Spleen (tissue), 13 donors: ENCODE measurements at places on chromosomes 5 and 9. TPM values are rescaled to one million over a fixed set of nuclear protein-coding genes. Genes with fewer than 3 reads are reported as not detected.

GRCh38 chr5:86542532-86542931 lies 75.2 kb upstream of the COX7C start:
- no peak for DNase-seq

Gene AMBP
- not detected for total RNA-seq

GRCh38 chr9:115209601-115210306 lies 91.8 kb upstream of the TNC start:
- no peak for DNase-seq

GRCh38 chr9:130616451-130616850 lies 37.1 kb downstream of the FUBP3 start:
- DNase-seq: no peak

DNA sequence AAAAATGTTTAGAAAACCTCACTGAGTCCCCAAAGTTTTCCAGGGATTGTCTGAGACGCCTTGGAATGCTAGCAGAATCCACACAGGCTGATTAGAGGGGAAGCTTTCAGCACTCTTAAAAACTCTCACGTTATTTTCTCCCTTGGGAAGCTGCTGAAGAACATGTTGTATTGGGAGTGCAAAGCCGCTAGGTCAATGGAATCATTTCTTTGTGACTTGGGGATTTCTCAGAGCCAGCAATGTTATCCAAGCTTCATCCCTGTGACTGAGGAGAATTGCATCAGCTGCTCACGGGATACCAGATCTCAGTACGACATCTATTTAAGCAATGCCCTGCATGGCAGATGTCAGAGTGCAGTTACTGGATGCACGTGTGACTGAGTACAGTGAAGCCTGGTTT lies 426.4 kb upstream of the MPDZ start:
- DNase-seq: no peak

DNA sequence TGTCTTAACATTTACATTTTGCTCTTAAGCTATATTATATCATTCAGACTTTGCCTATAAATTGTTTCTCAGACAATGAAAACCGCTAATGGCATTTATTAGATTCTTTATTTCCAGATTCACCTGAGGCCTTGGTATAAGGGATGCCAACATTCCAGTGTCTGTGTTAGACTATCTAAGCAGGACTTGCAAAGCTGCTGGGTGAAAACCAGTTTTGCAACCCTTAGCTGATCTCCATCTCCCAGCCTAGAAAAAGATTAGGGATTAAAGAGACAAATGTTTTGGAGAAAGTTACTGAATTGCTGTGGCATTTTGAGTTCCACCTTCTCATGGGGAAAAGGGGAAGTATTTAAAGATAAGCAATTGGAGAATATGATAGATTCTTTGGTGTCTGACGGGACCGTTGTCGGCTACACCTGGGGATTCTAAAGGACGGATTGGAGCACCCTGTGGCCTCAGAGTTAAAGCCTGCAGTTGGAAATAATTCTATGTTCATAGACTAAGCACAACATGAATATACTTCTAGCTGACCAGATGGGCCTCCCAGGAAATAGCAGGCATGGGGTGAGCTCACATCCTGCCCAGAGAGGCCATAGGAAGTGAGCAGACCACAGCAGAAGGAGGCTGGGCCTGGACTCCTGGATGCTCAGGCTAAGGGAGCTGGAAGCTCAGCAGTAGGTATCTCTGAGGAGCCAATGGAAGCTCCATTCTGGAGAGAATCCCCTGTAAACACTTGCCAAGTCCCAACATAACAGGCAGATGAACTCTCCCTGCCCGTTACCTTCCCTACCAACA lies 21.8 kb downstream of the ENTREP1 start:
- DNase-seq: no peak

DNA sequence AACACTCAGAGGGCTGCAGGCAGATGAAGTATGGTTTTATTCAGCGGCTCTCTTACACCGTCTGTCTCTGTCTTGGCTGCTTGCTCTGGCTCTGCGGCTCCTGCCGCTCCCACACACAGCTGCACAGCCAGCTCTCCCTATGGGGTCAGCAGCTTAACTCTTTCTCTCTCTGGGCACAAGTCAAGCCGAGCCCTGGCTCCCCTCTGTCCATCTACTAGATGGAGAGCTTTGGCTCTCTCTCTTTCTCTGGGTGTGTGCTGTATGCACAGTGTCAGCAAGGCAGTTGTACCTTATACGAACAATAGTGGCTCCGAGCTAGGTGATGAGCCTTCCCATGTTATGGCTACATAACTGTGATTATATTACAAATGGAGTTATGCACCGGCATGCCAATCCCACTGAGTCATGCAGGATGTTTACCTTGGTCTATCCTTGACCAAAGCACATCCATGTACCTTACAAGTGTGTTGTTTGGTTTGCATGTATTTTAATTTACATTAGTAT lies 19.3 kb upstream of the PPP2CA start:
- DNase-seq: no peak

DNA sequence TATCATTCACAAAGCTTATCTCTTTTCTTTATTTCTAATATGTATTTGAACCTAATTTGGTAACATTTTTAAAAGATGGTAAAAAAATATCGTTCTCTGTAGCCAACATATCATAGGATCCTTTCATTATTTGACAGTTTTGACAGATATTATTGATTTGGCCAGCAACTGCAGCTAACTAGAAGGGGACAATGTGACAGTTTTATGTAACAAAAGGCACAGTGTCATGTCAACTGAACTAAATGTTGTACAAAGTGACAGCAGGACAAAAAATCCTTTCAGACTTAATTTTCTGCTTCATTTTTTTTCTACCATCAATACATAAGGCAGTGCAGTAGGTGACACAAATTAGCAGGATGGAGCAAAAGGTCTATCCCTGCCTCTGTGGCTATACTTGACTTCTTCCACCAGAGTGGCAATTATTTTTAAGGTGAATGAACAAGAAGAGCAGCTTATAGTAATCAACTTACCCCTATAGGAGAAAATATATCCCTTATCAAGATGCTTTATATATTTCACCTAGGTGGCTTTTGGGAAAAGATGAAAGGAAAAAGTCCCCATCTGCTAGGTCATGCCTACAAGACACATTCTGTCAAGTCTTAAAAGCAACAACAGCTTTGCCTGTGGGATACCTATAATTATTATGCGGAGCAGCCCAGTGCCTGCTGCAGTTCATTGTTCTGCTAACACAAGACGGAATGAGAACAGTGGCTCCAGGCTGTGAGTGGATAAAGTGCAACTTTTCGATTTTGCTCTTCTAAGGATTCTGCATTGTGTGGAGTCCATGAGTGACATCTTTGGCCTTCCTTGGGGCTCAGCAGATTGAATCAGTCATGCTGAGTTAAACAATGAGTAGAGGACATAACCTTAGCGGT lies 694.9 kb downstream of the ISL1 start:
- no peak for DNase-seq

GRCh38 chr9:123174079-123174478 lies 94.3 kb downstream of the STRBP start:
- DNase-seq: no peak

Gene MSX2
- 0.26 TPM for total RNA-seq

DNA sequence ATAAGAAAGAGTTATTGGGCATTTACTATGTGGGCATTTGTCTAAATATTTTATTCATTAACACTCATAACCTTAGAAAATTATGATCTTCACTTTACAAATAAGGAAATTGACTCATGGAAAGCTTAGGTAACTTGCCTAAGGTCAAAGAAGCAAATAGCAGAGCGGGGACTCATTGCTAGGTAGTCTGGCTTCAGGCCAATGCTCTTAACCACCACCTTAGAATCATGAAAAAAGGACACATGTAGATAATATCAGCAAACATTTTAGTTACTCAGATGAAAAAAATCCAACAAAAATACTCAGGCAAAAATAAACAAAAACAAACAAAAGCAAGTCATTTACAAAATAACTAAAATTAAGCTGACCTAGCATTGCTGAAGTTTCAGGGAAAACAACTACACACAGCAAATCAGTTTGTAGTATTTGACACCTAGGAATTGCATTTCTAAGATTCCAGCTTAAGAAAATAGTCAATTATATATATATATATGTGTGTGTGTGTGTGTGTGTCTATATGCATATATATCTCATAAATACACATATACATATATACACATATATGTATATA lies 166.0 kb downstream of the HMHB1 start:
- no peak for DNase-seq

- DNase-seq: no peak
Measured at GRCh38 chr9:20041697-20042081, 252.9 kb upstream of the SLC24A2 start.

Gene C5orf58
- not detected for total RNA-seq

Gene PALM2AKAP2
- total RNA-seq: 1.4 TPM

DNA sequence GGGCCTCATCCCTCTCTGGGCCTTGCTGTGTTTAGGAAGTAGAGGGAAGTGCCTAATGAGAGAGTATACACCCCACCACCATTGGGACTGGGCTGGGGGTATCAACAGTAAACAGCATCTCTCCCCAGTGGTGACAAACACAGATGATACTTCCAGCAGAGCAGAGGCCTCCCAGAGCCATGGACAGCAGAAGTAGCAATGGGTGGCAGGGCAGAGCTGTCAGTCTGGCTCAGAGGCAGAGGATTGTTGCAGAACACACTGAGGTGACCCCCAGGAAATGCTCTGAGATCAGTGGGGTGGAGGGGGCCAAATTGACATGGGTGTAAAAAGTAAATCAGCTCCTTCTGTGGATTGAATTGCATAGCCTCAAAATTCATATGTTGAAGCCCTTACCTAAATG lies 12.1 kb upstream of the P4HA2 start:
- DNase-seq: peak; percentile 22

GRCh38 chr9:93585695-93586094 lies 9.3 kb downstream of the PHF2 start:
- no peak for DNase-seq

Gene FSD1L
- total RNA-seq: 3.4 TPM

GRCh38 chr9:70389621-70390266 lies 24.7 kb downstream of the KLF9 start:
- DNase-seq: no peak

Gene CTSV
- total RNA-seq: 0.30 TPM

Gene ADRA1B
- 13.8 TPM for total RNA-seq

- DNase-seq: no peak
Measured at GRCh38 chr5:6486074-6486473, 37.4 kb downstream of the UBE2QL1 start.

GRCh38 chr9:115992834-115993233 lies 160.8 kb upstream of the PAPPA start:
- no peak for DNase-seq

GRCh38 chr5:134552301-134552700 lies 26.8 kb downstream of the JADE2 start:
- DNase-seq: no peak

Gene SLC25A51
- 22.3 TPM for total RNA-seq

- DNase-seq: no peak
Measured at GRCh38 chr9:13142776-13143175, 136.7 kb downstream of the MPDZ start.

DNA sequence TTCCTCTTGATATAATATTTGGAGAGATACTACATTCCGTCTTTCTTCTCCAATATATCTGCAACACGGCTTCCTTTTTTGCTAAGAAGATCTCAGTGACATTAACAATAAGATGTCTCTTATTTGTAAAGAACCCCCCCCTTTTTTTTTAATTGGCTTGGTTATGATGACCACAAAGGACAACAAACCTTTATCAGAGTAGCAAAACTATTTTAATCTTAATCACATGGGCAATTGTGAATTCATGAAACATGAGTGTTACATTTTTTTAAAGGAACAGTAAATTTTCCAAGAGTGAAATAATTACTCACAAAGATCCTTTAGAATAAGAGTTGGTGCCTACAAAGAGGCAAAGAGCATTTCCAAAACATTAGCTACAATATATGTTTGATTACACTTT lies 554.1 kb downstream of the MAT2B start:
- DNase-seq: no peak

GRCh38 chr5:17912794-17913193 lies 278.5 kb downstream of the TAF11L14 start:
- no peak for DNase-seq

DNA sequence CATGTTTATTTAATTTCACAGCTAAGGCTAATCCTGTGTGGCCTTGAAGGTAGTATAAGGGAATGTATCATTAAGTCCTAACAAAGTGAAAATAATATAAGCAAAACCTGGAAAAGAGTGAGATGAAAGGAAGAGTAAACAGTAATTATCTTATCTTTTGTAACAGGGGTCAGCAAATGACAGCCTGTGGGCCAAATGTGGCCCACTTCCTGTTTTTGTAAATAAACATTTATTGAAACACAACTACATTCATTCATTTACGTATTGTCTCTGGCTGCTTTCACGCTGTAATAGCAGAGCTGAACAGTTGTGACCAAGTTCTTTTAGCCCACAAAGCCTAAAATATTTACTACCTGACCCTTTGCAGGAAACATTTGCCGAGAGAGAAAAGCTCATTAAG lies 78.4 kb upstream of the HTR4 start:
- no peak for DNase-seq

- peak; percentile 58 for DNase-seq
Measured at GRCh38 chr5:135233477-135233876, 165.6 kb downstream of the MACROH2A1 start.

DNA sequence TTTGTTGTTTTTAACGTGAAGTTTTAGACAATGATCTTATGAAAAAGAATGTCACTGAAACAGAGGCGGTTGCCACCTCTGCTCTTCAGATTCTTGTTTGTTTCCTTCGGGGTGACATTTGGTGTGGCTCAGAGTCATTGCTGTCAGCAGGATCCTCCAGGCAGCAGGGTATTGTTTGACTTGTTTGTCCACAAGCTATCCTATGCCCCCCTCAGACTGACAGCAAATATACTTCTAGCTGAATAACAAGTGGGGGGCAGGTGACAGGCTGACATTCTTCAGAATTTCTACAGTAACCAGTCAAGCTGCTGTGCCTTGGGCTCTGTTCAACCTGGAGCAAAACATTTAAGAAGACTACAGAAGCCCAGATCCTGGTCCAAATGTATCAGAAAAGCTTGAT lies 383.3 kb downstream of the YTHDC2 start:
- no peak for DNase-seq

Gene FIBCD1
- 0.51 TPM for total RNA-seq

- DNase-seq: no peak
Measured at GRCh38 chr5:150464554-150465012, 15.0 kb upstream of the RPS14 start.

GRCh38 chr9:33737811-33738606 lies 57.4 kb upstream of the PRSS3 start:
- DNase-seq: no peak

DNA sequence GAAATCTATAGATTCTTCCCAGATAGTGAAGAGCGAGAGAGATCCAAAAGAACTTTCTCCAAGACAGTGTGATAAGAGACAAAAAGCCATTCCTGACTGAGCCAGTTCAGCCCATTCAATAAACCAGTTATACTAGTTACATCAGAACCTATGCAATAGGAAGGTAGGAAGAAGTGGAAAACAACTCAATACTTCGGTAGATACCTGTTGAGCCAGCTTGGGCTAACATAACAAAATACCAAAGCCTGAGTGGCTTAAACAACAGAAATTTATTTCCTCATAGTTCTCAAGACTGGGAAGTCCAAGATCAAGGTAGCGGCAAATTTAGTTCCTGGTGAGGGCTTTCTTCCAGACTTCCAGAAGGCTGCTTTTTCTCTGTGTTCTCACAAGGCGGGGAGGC lies 214.5 kb upstream of the GRAMD2B start:
- no peak for DNase-seq

DNA sequence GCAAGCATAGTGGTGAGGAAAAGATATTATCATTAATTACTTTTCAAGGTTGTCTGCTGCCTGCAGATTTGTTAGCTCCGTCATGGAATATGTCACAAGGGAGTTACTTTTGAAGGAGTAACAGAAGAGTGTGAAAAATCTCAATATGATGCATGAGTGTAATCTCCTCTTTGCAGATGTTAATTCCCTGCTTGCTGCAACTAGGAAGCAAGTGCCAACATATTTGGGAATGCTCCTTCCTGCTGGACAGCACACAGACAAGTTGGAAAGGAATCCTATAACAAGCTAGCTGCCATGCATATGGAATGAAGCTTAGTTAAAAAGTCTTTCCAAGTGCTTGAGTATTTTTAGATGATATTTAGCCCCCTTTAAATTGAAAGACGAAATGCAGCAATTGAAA lies 2023.6 kb upstream of the CDH6 start:
- DNase-seq: no peak
